ENCODE measurements at places on chromosomes 3 and 15.
A peak's percentile ranks its signal among the peaks of the same experiment; 100 is the strongest.

GRCh38 chr3:25683882-25684281, 19.2 kb upstream of the TOP2B start:
- no peak for DNase-seq

GRCh38 chr3:189508784-189509501, 122.2 kb upstream of the TP63 start:
- no peak for DNase-seq

GRCh38 chr15:85706779-85707518, 87.8 kb downstream of the KLHL25 start:
- peak; percentile 89 for DNase-seq

DNA sequence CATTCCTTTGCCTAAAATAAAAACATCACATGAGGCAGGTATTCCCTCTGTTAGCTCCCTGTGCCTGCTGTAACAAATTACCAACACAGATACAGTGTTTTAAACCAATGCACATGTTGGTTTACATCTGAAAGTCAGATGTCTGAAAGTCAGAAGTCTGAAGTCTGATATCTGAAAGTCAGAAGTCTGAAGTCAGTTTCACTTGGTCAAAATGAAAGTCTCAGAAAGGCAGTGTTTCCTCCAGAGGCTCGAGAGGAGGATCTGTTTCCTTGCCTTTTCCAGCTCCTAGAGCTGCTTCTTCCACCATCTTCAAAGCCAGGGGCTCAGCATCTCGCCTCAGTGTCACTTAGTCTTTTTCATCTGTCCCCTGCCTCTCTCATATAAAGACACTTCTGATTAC, 22.0 kb downstream of the SST start:
- no peak for DNase-seq

- DNase-seq = no peak
Observed at GRCh38 chr3:139291276-139292051, 52.4 kb upstream of the MRPS22 start.

- no peak for DNase-seq
Observed at GRCh38 chr3:173006006-173006405, 135.0 kb downstream of the SPATA16 start.

- no peak for DNase-seq
Observed at GRCh38 chr15:63456258-63456657, 48.1 kb upstream of the USP3 start.

- no peak for DNase-seq
Observed at GRCh38 chr3:26343647-26344046, 278.9 kb upstream of the LRRC3B start.

DNA sequence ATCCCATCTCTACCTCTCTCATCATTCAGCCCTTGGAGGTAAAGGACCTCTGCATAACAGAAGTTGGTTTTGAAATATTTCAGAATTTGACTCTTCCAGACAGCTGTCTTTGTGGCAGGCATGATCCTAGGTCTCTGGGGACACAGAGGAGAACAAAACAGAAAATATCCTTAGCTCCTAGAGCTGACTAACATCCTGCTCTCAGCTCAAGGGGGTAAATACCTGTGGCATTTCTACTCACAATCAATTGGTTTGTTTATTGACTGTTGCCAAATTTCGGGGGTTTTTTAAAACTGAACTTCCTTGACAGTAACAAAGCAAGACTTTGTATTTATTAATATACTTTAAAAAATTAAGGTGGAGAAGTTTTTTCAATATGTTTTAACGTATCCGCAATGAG, 78.8 kb downstream of the EOMES start:
- DNase-seq = no peak

GRCh38 chr15:58854593-58854992, 78.9 kb downstream of the SLTM start:
- no peak for DNase-seq

GRCh38 chr3:65888980-65889706, 149.6 kb downstream of the MAGI1 start:
- DNase-seq = no peak

- DNase-seq = no peak
Observed at GRCh38 chr15:61173899-61174689, 55.0 kb downstream of the RORA start.

- no peak for DNase-seq
Observed at GRCh38 chr3:158671821-158672214, 630 bp downstream of the LXN start.

- DNase-seq = no peak
Observed at GRCh38 chr3:192092388-192093005, 631.5 kb downstream of the PYDC2 start.

DNA sequence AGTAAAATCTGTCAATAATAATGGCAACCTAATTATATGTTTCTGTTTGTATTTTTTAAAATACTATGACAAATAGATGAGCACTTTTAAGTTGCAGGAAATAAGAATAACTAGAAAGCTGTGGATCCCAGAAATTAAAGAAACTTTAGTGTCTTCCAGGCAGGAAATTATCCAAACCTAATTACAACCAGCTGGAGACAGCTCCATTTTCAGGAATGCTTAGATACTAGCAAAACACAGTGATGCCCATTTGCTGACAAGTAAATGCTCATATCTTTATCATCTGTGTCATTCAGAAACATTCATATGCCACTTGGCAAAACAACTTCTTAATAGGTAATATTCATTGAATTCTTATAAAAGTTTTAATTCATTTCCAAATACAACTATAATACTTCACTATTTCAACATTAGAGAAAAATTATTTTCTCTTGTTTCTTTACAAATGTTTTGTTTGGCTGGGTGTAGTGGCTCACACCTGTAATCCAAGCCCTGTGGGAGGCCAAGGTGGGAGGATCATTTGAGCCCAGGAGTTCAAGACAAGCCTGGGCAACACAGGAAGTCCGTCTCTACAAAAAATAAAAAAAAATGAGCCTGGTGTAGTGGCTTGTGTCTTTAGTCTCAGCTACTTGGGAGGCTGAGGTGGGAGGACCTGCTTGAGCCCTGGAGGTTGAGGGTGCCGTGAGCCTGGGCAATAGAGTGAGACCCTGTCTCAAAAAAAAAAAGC, 169.1 kb upstream of the TSPAN3 start:
- no peak for DNase-seq

- no peak for DNase-seq
Observed at GRCh38 chr15:80199366-80199765, 46.6 kb downstream of the FAH start.

DNA sequence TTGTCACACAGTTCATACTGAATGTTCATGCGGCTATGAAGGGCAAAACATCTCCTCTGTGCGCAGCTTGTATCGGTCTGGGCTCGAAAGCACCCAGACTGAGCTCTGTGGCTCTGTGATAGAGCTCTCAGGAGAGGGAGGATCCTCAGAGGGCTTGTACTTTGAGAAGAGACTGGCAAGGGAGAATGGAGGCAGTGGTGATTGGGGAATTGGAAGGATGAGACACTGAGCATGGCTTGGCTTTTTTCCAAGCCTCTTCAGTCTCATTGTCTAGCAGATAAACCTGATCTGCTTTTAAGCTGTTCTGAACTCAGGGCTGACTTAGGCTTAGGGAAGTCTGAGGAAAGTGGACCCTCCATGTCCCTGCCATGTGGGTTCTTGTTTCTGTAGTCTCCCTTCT, 43.0 kb downstream of the RAD54L2 start:
- DNase-seq = no peak

- peak; percentile 75 for DNase-seq
Observed at GRCh38 chr3:63934041-63934866, 22.1 kb upstream of the SCAANT1 start.

GRCh38 chr3:141094790-141095545, 43.8 kb downstream of the SPSB4 start:
- DNase-seq = no peak

DNA sequence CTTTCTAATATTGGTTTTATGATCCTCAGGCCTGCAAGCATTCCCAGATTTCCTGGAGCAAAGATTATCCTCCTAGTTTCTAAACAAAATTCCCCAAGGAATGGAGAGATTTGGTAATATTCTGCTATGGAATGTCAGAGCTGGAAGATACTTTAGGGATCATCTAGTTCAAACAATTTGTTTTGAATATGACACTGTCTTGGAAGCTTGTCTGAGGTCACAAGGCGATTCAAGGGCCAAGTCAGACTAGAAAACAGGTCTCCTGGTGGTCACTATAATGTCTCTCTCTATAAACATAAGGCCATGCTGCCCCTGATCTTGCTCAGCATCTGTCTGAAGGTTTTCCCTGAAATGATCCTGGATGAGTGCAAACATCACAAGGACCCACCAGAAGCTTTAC, 143.4 kb upstream of the BCL6 start:
- no peak for DNase-seq

GRCh38 chr3:43260412-43260811, 25.9 kb upstream of the SNRK start:
- DNase-seq = no peak

GRCh38 chr3:64837986-64838735, 150.4 kb upstream of the ADAMTS9 start:
- no peak for DNase-seq

- no peak for DNase-seq
Observed at GRCh38 chr15:52309154-52309548, 13.5 kb upstream of the MYO5C start.

DNA sequence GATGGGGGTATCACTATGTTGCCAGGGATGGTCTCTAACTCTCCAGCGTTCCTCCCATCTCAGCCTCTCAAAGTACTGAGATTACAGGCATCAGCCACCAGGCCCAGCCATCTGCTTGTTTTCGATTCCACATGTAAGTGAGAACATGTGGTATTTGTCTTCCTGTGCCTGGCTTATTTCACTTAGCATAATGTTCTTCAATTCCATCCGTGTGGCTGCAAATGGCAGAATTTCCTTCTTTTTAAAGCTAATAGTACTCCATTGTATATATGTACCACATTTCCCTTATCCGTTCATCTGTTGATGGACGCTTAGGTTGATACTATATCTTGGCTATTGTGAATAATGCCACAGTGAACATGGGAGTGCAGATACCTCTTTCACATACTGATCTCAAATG, 70.6 kb downstream of the ASB7 start:
- DNase-seq = no peak

DNA sequence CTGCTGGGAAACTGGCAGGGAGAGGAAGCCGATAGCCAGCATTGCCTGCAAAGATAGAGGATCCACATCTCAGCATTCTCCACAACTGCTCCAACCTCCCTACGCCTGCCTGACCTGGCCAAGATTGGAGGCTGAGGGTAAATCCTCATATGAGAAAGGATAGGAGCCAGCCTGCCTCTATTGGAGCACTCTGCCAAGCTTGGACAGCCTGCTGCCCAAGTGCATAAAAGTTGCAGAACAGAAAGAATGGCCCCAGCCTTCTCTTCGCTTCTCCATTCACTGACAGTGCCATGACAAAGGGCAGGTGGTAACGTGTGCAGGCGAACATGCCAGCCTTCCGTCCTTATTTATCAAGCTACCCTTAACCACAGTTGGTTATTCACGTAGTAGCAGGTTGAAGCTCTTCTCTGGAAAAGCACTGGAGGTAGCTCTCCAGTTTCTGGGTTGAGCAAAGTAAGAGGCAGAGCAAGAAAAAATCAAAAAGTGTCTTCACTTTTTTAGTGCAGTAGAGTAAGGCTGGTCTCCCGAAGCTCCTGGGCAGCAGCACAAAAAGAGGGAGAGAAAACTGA, 4.3 kb downstream of the BMF start:
- DNase-seq = no peak

- DNase-seq = no peak
Observed at GRCh38 chr3:112011376-112011940, 12.7 kb downstream of the TAGLN3 start.

DNA sequence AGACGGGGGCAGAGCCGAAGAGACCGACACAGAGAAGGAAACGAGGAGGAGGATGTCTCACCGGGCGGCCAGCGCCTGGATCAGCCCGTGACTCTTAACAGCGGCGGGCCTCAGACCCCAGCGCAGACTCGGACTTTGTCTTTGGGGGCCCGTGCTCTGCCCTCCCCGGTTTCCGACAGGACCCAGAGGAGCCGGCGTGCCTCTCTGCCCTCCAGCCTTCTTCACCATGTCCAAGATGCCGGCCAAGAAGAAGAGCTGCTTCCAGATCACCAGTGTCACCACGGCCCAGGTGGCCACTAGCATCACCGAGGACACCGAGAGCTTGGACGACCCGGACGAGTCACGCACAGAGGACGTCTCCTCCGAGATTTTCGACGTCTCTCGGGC, 1.0 kb downstream of the TSC22D2 start:
- DNase-seq = no peak

DNA sequence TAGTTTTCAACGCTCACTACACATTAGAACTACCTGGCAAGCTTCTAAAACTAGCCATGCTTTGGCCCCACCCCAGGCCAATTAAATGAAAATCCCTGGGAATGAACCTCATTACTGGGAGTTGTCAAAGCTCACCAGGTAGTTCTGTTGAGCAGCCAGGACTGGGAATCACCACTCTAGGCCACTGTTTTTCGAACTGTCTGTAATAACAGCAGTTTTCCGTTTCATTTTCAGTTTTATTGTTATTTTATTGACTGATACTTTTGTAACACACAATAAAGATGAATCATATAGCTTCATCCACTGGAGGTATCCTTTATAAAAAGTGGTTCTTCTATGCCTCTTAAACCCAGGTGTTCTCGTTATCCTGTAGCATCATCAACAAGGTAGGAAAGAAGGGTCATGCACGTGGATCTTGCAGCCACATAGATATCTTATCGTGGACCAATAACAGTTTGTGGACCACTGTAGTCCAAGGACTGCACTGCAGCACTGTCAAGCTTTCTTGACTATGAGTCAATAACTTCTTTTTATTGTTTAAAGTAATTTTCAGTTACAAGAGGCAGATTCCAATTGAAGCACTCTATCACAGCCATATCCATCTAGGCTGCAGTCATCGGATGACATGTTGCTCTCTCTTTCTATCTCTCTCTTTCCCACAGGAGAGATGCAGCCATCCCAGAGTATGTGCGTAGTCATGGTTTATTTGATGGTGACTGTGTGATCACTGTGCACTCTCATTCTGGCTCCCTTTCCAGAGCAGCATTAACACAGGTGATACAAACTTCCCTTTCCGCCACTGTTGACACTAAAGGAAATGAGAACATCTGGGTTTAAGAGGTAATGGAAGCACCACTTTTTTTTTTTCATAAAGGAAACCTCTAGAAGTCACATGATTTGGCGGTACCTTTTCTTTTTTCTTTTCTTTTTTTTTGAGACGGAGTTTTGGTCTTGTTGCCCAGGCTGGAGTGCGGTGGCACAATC, 39.0 kb upstream of the BLM start:
- no peak for DNase-seq

DNA sequence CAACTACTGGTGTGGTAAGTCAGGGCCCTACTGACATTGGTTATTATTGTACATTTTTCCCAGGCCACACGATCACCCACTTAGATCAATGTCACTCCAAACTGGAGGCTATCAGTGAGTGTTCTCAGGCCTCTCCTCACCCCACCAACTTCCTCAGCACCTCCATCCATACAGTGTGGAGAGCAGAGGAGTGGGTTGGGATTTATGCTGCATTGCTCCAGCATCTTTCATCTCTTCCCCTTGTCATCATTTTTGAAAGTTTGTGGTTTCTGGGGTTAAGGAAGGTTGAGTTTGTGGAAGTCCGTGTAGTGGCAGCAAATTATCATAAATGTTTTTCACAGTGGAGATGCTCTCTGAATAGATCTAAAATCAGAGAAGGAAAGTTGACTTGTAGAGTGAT, 60.2 kb downstream of the TLNRD1 start:
- no peak for DNase-seq

DNA sequence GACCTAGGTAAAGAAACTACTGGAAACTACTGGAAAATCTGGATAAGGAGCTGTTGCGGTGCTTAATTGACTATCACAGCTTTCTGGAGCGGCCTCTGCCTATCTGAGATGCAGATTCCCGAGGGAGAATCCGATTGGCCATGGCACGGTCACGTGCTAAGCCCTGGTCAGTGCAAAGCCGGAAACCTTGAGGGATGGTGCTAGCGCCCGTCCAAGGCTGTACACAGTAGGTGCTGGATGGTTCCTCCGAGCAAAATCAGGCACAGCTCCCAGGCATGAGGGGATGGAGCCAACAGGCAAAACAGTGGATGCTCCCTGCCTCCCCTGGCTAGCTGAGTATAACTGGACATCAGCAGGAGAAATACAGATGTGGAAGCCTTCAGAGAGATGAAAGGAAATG, 238.7 kb upstream of the HES1 start:
- no peak for DNase-seq

All from CD4-positive, alpha-beta T cell treated with Interferon alpha-2 for 1 hour (primary cell).